ENCODE measurements at places on chromosomes 7 and 10.

DNA sequence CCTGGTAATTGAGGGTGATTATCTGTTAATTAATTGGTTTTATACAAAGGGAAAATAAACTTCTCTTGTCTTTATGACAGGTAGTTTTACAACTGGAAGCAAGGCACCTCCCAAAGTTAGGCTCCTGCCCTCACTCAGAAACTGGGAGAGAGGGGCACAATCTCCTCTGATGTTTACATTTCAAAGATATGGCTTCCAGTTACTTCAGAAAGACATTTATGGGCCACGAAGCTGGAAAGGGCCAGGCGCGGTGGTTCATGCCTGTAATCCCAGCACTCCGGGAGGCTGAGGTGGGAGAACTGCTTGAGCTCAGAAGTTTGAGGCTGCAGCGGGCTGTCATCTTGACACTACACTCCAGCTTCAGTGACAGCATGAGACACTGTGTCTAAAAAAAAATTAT is 115.6 kb upstream of the KMT2E start:
- H3K36me3 ChIP-seq, result no peaks in the 10 kb centered on the region
- no peaks in the 10 kb centered on the region for H3K27me3 ChIP-seq

- DNase-seq, result no peak
- H3K27me3 ChIP-seq, result no peaks in the 10 kb centered on the region
- H3K27ac ChIP-seq, result no peak overlapping the region
- peaks cover 4% of the 10 kb centered on the region for H3K4me1 ChIP-seq
- H3K4me3 ChIP-seq, result no peak overlapping the region
- no peaks in the 10 kb centered on the region for H3K36me3 ChIP-seq
Measured at GRCh38 chr7:130432886-130433285, 7.9 kb downstream of the CEP41 start.

GRCh38 chr7:142753366-142753765 is 4.1 kb downstream of the PRSS1 start:
- H3K4me1 ChIP-seq, result no peaks in the 10 kb centered on the region
- DNase-seq, result no peak
- no peaks in the 10 kb centered on the region for H3K36me3 ChIP-seq
- H3K4me3 ChIP-seq, result no peak overlapping the region
- H3K27me3 ChIP-seq, result no peaks in the 10 kb centered on the region

DNA sequence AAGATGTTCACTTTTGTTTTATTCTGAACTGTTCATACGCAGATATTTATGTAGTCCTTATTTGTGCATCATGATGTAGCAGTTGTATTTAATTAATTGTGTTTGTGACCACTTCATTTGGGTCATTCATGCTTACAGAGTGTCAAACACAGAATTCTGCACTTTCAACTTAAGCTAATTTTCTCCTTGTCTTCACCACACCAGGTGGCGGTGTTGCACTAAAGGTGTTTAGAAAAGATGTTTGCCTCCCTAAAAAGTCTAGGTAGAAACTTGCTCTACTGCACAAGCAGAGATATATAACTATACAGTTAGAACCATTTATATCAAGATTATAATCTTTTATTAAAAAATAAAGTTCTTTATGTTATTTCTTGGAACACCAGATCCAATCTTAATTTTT is 1.3 kb upstream of the TAS2R38 start:
- peak; percentile 75 for DNase-seq
- no peaks in the 10 kb centered on the region for H3K36me3 ChIP-seq
- H3K27ac ChIP-seq, result no peak overlapping the region
- H3K4me1 ChIP-seq, result no peaks in the 10 kb centered on the region
- H3K27me3 ChIP-seq, result no peaks in the 10 kb centered on the region
- no peak overlapping the region for H3K4me3 ChIP-seq

- H3K36me3 ChIP-seq, result no peaks in the 10 kb centered on the region
- no peaks in the 10 kb centered on the region for H3K4me1 ChIP-seq
- no peak for DNase-seq
- no peaks in the 10 kb centered on the region for H3K27me3 ChIP-seq
- H3K4me3 ChIP-seq, result no peak overlapping the region
Measured at GRCh38 chr7:45203936-45204445, 46.4 kb downstream of the RAMP3 start.

- H3K4me3 ChIP-seq, result no peak overlapping the region
- H3K27me3 ChIP-seq, result no peaks in the 10 kb centered on the region
- H3K36me3 ChIP-seq, result no peaks in the 10 kb centered on the region
- DNase-seq, result no peak
Measured at GRCh38 chr7:54245020-54245419, 297.2 kb upstream of the VSTM2A start.

DNA sequence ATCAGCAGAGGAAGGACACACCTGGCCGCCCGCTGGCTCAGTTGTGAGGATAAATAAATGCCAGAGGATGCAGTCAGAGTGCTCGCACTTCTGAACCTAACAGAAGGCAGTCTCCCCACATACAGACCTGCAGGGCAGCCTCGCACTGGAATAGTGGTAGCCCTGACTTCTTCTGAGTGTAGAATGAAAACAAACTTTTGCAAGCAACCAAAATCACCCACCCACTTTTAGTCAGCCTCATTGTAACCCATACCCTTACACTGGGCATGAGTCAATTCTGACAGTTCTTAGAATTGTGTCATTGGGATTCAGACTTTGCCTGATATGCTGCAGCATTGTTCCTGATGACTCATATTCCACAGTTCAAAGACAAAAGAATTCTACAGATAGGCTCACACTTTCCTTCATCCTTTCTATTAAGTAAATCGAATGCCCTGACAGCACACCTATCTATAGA is 167.0 kb upstream of the CDK1 start:
- no peaks in the 10 kb centered on the region for H3K36me3 ChIP-seq
- DNase-seq, result no peak
- H3K4me3 ChIP-seq, result no peak overlapping the region
- H3K4me1 ChIP-seq, result no peaks in the 10 kb centered on the region
- no peaks in the 10 kb centered on the region for H3K27me3 ChIP-seq

DNA sequence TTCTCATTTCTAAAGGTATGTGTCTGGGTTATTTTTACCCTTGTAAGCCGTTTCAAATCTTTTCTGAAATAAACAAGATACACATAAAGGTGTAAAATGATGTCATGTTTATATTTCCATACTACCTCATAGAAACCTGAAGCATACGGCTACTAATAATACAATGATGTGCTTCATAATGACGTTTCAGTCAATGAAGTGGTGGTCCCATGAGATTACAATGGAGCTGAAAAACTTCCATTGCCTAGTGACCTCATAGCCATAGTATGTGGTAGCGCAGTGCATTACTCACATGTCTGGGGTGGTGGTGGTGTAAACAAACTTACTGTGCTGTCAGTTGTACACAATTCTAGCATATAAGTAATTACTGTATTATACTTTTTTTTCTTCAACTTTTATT is 24.9 kb downstream of the EPDR1 start:
- H3K36me3 ChIP-seq, result no peaks in the 10 kb centered on the region
- no peak overlapping the region for H3K27ac ChIP-seq
- H3K4me1 ChIP-seq, result no peaks in the 10 kb centered on the region
- no peaks in the 10 kb centered on the region for H3K27me3 ChIP-seq

DNA sequence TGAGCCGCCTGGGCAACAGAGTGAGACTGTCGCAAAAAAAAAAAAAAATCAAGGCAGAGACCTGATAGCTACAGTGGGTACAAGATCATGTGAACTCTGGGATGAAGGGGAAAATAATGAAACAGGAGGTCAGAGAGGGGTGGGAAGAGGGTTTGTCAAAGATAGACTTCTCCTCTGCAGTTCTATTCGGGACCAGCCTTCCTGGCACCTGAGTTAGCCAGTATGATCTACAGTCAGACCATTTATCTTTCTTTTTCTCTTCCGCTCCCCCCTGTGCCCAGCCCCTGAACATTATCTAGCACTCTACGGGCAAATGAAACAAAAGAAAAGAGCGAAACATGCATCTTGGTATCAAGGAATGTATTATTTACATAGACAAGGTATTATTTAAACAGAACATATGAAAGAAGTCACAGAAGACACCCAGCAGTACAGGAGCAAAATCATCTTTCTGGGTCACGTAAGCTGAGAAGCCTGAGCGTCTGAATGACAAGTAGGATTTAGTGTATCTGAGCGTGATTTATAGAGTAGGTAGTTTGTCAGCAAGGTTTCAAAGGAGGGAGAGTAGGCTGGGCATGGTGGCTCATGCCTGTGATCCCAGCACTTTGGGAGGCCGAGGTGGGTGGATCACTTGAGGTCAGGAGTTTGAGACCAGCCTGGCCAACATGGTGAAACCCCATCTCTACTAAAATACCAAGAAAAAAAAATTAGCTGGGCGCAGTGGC is 109.0 kb downstream of the PRKCQ start:
- H3K36me3 ChIP-seq, result no peaks in the 10 kb centered on the region
- no peaks in the 10 kb centered on the region for H3K27me3 ChIP-seq
- H3K4me1 ChIP-seq, result no peaks in the 10 kb centered on the region
- H3K27ac ChIP-seq, result no peak overlapping the region
- H3K4me3 ChIP-seq, result no peak overlapping the region

DNA sequence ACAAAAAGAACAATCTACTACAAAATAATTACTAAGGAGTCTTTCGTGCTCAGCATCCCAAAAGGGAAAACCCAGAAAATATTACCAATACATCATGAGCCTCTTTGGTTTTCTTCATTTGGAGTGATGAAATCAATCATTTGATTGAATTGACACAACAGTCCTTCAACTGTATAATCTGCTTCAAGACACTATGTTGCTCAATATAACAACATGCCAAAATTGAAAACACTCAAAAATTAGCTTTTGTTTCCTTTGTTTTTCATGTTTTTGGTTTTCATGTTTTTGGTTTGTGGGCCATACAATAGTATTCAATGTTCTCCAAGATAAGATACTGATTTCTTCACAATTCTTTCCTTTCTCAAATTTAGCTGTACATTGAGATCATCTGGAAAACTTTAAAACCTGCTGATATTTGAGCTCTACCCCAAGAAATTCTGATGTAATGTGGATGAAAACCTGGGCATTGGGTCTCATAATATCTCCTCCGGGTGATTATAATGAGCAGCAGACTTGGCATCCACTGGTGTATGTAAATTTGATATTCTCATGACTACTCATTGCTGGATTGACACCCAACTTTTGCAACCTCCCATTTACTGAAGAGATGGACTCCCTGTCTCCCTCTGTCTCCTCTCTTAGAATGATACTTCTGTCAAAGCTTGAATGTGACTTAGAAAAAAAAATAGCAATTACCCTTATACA is 4.6 kb downstream of the SOSTDC1 start:
- no peak for DNase-seq
- no peaks in the 10 kb centered on the region for H3K4me1 ChIP-seq
- no peaks in the 10 kb centered on the region for H3K36me3 ChIP-seq
- no peaks in the 10 kb centered on the region for H3K27me3 ChIP-seq
- no peak overlapping the region for H3K4me3 ChIP-seq

GRCh38 chr7:142943706-142944268 is 4.5 kb downstream of the LLCFC1 start:
- DNase-seq, result no peak
- no peak overlapping the region for H3K27ac ChIP-seq
- no peaks in the 10 kb centered on the region for H3K4me1 ChIP-seq
- no peaks in the 10 kb centered on the region for H3K36me3 ChIP-seq
- no peaks in the 10 kb centered on the region for H3K27me3 ChIP-seq

GRCh38 chr7:101598422-101598985 is 30.6 kb downstream of the MYL10 start:
- H3K36me3 ChIP-seq, result no peaks in the 10 kb centered on the region
- no peak overlapping the region for H3K4me3 ChIP-seq
- H3K27me3 ChIP-seq, result no peaks in the 10 kb centered on the region
- DNase-seq, result peak; percentile 83
- no peaks in the 10 kb centered on the region for H3K4me1 ChIP-seq
- H3K27ac ChIP-seq, result peak overlapping the region; percentile 31

- no peaks in the 10 kb centered on the region for H3K27me3 ChIP-seq
- no peak overlapping the region for H3K4me3 ChIP-seq
- H3K27ac ChIP-seq, result peak overlapping the region; percentile 14
Measured at GRCh38 chr7:152145853-152146466, 120.5 kb downstream of the GALNT11 start.

DNA sequence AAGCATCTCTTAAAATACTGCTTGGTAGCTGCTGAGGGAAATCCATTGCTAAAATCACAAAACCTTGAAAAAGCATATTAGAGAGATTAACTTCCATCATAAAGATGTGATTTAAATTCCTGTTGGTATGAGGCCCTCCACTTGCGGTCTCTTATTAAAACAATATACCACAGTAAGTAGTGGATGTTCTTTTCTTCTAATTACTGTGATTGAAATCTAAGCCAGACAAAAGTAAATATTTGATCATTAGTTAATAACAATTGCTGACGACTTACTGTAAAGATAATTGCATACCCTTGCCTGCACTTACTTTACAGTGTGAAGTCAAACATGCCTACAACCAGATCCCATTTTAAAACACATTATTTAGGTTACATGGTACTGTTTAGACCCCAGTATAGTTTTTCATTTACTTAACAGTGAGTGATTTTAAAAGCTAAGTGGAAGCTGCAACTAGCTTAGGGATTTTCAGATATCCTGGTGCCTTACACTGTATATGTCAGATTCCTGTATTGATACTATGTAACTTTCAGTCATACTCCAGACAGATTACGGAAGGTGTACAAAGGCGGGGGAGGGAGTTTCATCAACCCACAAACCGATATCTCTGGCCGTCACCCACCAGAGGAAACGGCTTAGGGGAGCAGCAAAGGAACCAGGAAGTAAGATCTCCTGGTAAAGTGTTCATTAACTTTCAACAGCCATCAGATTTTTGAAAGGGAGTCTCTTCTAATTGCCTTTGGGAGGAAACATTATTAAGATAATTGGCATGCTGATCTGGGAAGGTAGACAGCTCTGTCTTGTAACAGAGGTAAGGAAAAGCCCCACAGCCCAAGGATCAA is 986 bp downstream of the NRP1 start:
- H3K27ac ChIP-seq, result peak overlapping the region; percentile 73
- peak overlapping the region; percentile 78 for H3K4me3 ChIP-seq
- DNase-seq, result no peak
- no peaks in the 10 kb centered on the region for H3K4me1 ChIP-seq
- no peaks in the 10 kb centered on the region for H3K36me3 ChIP-seq
- no peaks in the 10 kb centered on the region for H3K27me3 ChIP-seq

DNA sequence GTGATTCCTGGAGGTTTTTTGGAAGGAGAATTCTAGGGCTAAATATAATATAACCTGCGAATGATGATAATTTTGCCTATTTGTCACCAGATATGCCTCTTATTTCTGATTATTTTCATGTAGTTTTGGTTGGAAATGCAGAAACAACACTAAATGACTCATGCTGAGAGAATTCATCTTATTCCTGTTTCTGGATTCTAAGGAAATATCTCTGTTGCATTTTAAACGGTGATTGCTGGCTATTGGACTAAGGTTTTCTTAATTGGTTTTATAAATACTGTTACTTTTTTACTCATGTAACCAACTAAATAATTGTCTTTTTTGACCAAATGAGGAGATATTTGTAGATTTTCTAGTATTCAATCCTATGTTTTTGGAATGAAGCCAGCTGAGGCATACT is 204.9 kb upstream of the NPSR1 start:
- no peak for DNase-seq
- H3K27me3 ChIP-seq, result no peaks in the 10 kb centered on the region
- H3K4me3 ChIP-seq, result no peak overlapping the region
- H3K4me1 ChIP-seq, result no peaks in the 10 kb centered on the region

All from Peyer's patch (tissue), 4 donors.